Articular chondrocyte of knee joint (primary cell): ENCODE measurements at places on chromosomes 6 and 20. TPM values are rescaled to one million over a fixed set of nuclear protein-coding genes. Genes with fewer than 3 reads are reported as not detected.

CFAP206 gene
- total RNA-seq = 1.2 and 2.5 TPM in 2 replicates

PSMB9 gene
- 19.3 and 23.8 TPM in 2 replicates for total RNA-seq

FILIP1 gene
- total RNA-seq = 0.97 and 2.0 TPM in 2 replicates

EDN3 gene
- total RNA-seq = not detected in 2 replicates

CNKSR3 gene
- total RNA-seq = 6.9 and 13.8 TPM in 2 replicates

HDGFL1 gene
- total RNA-seq = not detected in 2 replicates

REM1 gene
- total RNA-seq = 0.76 and 0.78 TPM in 2 replicates

EIF6 gene
- 73.0 and 92.3 TPM in 2 replicates for total RNA-seq

NHLRC1 gene
- total RNA-seq = 2.9 and 3.2 TPM in 2 replicates

CTAGE9 gene
- total RNA-seq = not detected in 2 replicates

SLC52A3 gene
- not detected in 2 replicates for total RNA-seq

SERINC3 gene
- 139 and 154 TPM in 2 replicates for total RNA-seq

RAET1G gene
- total RNA-seq = 4.4 and 9.4 TPM in 2 replicates

TINAG gene
- total RNA-seq = 0.13 TPM in 1 of 2 replicates, not detected in the other

EGFL8 gene
- 0.86 and 1.7 TPM in 2 replicates for total RNA-seq

TTI1 gene
- 18.0 and 20.9 TPM in 2 replicates for total RNA-seq

SLC13A3 gene
- 1.5 and 1.6 TPM in 2 replicates for total RNA-seq

NR2E1 gene
- not detected in 2 replicates for total RNA-seq

RSPH9 gene
- 0.65 and 0.86 TPM in 2 replicates for total RNA-seq

JPH2 gene
- 0.22 and 0.52 TPM in 2 replicates for total RNA-seq

TNNC2 gene
- total RNA-seq = 0.39 and 1.4 TPM in 2 replicates

TRIM31 gene
- total RNA-seq = not detected in 2 replicates

FAM83B gene
- under 0.01 and 0.11 TPM in 2 replicates for total RNA-seq

SLC22A16 gene
- total RNA-seq = not detected in 2 replicates

BEND6 gene
- total RNA-seq = 27.1 and 33.3 TPM in 2 replicates

KCNQ5 gene
- total RNA-seq = 11.9 and 55.2 TPM in 2 replicates

RAMACL gene
- total RNA-seq = 7.5 and 7.7 TPM in 2 replicates

RIPPLY2 gene
- under 0.01 and 0.43 TPM in 2 replicates for total RNA-seq

AVP gene
- total RNA-seq = not detected in 2 replicates

TTPAL gene
- total RNA-seq = 18.8 and 21.3 TPM in 2 replicates

BPIFB2 gene
- not detected in 2 replicates for total RNA-seq

ADGRG6 gene
- 71.5 and 95.1 TPM in 2 replicates for total RNA-seq

MOG gene
- total RNA-seq = under 0.01 TPM in 1 of 2 replicates, not detected in the other

WDR46 gene
- total RNA-seq = 60.0 and 62.0 TPM in 2 replicates
